ENCODE measurements at places on chromosomes 7 and 10.

DNA sequence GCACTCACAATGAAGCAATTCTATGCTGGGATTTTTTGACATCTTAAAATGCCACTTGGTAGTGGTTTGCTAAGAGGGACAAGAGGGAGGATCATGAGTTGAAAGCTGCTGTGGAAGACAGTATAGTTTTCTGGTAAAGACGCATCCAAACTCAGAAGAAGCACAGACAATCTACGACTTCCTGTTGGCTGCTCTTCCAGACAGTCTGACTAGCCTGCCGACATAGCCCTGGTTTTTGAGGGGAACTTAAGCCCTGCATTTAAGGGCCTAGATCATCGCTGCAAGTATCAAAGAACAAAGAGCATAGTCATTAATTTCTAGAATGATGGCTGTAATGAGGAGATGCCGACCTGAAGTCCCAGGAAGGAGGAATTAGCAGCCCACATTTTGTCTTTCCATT, 99.9 kb upstream of the IKZF1 start:
- peak; percentile 77 for DNase-seq

DNA sequence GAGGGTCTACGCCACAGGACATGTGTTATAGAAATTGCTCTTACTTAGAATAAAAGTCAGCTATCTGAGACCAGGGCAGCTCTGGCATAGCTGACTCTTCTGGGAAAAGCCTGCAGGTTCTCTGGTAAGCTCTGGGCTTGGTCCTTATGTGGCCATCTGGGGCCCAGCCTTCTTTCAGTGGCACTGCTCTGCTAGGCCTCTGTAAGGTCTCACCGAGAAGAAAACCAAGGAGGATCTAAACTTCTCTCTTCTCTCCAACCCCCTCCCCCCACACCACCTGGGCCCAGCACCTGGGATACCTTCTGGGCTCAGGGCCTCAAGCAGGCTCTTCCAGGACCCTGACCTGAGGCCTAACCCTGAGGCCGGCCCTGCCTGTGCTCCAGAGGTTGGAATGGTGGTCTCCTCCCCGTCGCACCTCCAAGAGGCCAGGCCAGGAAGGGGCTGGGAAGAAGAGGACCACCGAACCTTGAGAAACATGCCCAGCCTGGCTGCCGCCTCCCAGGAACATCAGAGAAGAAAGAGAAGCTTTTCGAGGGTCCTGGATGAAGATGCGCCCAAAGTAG, 323.6 kb downstream of the GFRA1 start:
- DNase-seq: no peak

- no peak for DNase-seq
Observed at GRCh38 chr10:5835446-5836095, 22.3 kb upstream of the GDI2 start.

DNA sequence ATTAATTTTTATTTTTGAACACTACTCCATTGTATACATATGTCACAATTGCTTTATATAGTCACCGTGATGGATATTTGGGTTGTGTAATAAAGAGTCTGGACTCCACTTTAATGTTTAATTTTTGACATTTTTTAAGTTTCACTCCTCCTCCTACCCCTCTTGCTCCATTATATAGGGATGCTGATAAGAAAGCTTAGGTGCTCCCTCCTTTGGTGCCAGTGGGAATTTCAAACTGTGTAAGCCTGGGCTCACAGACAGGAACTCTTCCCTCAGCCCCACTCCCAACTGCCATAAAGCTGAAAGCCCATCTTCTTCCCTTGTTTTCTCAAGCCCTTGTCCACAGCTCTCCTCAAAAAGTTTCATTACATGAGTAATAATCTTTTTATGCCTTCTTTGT, 47.6 kb downstream of the TWIST1 start:
- no peak for DNase-seq

DNA sequence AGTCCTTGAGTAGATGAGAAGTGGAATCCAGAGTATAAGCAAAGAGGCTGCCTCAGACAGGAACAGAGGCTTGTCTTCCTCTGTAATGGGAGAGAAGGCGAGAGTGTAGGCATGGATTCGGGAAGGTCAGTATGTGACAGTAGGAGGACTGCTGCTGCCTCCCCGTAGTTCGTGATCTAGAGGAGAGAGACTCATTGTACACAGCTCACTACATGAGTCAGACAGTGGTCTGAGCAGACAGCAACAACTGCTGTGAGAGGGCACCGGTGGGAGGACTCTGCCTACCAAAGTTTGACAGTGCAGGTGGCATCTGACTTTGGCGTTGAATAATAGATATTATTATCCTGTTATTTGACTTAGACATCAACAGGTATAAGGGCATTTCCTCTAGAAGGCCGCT, 319.4 kb downstream of the NRG3 start:
- no peak for DNase-seq

- DNase-seq: no peak
Observed at GRCh38 chr7:27430105-27430504, 187.5 kb downstream of the EVX1 start.

GRCh38 chr7:137888241-137888640, 41.5 kb upstream of the DGKI start:
- no peak for DNase-seq

- DNase-seq: no peak
Observed at GRCh38 chr7:31398815-31399214, 58.3 kb upstream of the NEUROD6 start.

- DNase-seq: no peak
Observed at GRCh38 chr10:80518807-80519360, 18.8 kb upstream of the SH2D4B start.

GRCh38 chr10:13634207-13634606, 47.4 kb downstream of the PRPF18 start:
- no peak for DNase-seq
